ENCODE measurements at places on chromosomes 16 and 17.

DNA sequence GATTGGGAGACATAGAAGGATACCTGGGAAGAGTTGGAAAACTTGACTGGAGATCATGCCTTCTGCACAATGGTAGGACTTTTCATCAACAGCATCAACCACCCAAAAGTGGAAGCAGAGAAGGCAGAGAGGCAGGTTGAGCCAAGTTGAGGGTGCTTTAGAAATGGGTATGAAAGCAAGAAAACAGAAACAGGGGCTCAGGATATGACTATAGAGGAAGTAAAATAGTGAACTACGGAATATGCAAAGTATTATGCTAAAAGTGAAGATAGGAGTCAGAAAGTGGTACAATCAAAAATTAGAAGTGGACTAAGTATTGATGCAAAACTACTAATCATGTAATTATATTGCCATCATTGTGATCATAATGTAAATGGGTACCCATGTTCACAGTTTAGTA is 16.1 kb upstream of the ARHGAP44 start:
- no peak for DNase-seq

GRCh38 chr16:22206013-22206841 is at the start of gene EEF2K:
EEF2K (plus strand) TSS chr16:22206278; CDS start chr16:22225730, 19,452 bp downstream.
- DNase-seq, result peak; percentile 94

DNA sequence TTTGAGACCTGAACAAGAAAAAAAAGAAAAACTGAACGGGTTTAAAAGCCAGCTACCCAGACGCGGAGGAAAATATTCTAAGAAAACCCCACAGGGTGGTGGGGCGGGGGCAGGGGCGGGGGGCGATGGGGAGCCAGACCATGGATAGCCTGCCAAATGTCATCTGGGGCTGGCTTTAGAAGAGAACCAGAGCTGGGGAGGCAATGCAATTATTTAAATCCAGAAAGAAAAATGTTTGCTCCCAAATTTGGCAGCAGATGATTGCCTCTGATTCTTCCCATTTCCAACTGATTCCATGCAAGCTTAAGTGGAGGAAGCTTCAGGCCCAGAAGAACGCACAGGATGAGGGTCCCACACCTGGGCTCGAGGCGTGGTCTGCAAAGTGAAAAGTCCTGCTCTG is 34.8 kb downstream of the ZNF423 start:
- no peak for DNase-seq

GRCh38 chr16:50838165-50838564 is 96.3 kb downstream of the CYLD start:
- DNase-seq, result no peak

GRCh38 chr16:89256651-89257254 is 39.2 kb downstream of the ZNF778 start:
- no peak for DNase-seq

DNA sequence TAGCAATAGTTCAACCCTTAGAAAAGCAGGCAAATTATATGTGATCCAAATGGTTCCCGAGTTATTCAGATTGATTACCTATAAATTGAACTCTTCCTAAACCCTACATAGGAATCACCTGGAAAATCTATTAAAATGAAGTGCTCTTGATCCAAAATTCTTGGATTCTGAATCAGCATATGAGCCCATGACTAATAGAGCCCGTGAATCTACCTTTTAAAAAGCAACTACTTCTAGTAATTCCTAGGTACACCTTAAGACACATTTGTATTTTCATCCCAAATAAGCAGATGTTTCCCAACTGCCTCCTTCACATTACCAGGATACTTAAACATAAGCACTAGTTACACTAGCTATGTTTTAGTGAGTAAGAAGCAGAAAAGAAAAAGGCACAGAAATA is 1171.0 kb upstream of the GOT2 start:
- no peak for DNase-seq

DNA sequence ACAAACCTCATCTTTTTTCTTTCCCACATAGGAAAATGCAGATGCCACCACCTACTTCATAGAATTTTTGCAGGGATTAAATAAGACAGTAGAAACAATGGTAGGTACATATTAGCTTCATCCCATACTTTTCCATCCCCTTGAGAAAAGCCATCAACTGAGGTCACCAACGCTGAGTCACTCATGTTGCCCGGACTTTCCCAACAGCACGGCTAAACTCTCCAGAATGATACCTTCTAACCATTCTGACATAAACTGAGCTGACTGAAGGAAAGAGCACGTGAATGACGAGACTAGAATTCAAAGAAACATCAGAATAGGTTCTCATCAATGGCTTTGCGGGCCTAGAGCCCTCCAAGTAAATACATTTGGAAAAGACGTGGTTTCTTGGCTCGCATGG is 146.0 kb upstream of the RCVRN start:
- no peak for DNase-seq

- DNase-seq, result no peak
Measured at GRCh38 chr16:84312783-84313382, 18.2 kb downstream of the WFDC1 start.

DNA sequence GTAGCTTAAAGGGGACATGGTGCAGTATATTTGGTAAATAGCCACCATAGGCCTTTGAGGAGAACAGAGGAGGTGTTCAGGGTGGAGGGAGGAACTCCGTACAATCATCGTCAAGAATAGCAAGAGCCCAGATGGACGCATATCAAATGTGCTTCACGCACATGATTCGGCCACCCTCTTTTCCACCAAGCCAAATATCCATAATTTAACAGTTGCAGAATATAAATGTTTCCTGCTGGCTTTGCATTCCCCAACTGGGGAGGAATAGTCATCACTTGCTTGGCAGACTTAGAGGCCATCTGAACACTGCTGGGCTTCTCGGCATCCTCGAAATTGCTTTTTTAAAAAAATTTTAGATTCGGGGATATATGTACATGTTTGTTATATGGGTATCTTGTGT is 111.9 kb upstream of the ERCC4 start:
- DNase-seq, result no peak

DNA sequence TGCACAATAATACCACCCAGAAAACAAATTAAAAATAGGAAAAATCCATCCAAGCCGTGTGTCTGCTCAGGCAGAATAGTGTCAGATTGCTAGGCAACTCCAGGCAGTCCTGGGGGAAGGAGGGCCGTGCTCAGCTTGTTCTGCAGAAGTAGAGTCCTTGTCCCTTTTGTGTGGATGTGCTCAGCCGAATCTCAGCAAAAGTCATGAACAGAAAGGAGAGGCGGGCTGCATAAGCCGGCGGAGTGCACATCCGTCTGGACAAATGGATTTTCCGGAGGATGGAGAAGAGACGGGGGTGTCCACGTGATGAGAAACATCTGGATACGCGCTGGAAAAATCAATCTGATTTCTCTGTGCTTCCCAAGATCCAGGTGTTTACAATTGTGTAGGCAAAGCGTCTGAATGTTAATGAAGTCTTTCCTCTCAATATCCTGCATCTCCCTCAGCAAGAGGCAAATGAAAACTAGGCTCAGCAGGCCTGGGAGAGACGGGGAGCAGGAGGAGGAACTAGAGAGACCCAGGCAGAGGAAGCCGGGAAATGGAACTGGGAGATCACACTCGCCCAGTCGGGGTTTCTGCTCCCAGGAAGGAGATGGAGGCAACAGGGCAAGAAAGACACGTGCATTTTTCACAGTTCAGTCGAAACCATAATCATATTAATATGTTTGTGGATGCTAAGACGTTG is 7.7 kb upstream of the RBFOX3 start:
- DNase-seq, result no peak

DNA sequence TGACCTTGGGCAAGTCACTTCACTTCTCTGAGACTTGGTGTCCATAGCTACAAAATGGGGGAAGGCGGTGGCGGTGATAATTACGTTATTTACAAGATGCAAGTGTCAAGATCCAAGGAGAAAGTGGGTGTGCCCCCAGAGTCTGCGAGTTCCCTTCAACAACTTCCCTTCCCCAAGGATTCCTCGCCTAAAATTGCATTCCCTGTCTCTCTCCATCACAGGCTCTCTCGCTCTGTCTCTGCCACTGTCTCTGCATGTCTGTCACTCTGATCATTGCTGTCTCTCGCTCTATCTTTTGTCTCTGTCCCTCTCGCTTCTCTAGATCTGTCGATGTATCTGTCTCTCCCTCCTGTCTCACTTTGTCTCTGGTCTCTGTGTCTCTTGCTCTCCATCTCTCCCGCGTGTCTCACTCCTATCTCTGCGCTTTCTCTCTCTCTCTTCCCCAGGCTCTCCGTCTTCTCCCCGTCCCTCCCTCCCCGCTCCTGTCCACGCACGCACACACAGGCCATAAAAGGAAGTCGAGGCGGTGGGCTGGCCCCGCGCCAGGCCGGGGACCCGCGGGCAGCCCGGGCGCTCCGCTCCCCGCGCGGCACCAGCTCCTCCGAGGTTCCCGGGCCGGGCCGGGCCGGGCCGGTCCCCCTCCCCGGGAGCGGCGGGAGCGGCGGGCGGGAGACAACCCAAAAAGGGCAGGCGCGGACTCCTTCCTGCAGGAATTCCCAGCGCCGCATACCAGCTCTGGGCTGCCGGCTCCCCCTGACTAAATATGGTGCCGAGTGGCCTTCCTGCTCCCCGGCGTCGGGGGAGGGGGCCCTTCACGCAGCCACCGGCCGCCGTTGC is 1.1 kb upstream of the MYH11 start:
- no peak for DNase-seq

- DNase-seq, result no peak
Measured at GRCh38 chr16:56773532-56773931, 43.6 kb downstream of the NUP93 start.

DNA sequence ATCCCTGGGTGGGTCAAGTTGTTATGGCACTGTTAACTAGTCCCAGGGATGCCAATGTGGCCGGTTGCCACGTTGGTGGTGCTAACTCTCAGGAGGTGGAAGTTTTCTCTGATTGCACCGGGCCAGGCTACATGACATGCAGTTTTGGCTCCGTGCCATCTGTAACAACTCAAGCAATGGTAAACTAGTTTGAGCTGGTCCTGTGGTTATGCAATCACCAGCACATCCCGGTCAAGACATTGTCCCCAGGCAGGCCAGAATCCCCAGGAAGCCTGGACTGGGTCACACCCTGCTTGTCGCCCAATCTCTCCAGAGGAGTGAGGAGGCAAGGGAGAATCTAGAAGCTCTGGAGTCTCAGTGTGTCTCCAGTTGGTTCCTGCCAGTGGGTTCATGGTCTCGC is 10.1 kb upstream of the CCL17 start:
- DNase-seq, result no peak

GRCh38 chr16:50696126-50696525 is 2.7 kb downstream of the NOD2 start:
- no peak for DNase-seq

GRCh38 chr17:16428098-16428882 is 12.9 kb downstream of the TRPV2 start:
- no peak for DNase-seq

DNA sequence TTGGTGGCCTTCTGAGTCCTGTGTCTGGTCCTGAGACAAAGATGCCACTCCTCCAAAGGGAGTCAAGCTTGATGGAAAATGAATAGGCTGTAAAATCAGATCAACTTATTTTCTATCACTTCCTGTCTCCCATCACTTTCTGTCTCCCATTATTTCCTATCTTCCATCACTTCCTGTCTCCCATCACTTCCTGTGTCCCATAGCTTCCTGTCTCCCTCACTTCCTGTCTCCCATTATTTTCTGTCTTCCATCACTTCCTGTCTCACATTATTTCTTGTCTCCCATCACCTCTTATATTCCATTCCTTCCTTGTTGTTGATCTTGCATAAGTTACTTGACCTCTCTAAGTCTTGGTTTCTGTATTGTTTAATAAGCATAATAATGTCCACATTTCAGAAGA is 418.5 kb upstream of the EEF2KMT start:
- DNase-seq, result no peak

DNA sequence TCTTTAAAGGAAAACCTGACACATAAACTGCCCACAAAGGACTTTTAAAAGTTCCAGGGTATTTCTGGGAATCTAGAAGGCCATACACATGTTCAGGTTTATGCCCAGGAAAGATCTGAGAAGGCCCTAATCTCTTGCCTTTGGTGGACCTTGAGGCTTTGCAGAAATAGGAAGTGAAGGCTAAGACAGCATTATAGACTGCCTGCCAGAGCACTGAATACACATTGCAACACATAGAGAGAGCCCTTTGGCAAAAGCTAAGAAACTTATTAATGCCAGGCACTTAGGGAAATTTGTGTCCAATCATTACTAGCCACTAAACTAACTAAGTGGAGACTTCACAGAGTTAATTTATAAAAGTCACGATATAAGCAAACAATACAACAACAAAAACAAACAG is 70.4 kb downstream of the MMD start:
- no peak for DNase-seq

- DNase-seq, result no peak
Measured at GRCh38 chr16:85415196-85416090, 197.7 kb upstream of the GSE1 start.

DNA sequence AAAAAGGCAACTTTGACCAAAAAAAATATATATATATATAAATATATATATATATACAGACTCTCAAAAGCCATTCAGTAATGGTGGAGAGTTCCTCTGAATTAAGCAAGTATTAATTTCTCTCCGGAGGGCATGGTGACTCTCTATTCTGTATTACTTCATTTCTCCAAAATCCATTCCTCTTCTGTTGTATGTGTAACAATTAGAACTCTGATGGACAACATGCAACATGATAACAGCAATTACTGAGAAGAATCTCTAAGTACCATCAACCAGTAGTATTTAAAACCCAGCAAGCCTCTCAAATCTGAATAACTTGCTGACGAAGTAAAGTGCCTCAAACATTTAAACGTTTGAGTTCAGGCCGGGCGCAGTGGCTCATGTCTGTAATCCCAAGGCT is 2.3 kb downstream of the GRB2 start:
- no peak for DNase-seq

- DNase-seq, result peak; percentile 42
Measured at GRCh38 chr16:18969050-18969854, 14.5 kb upstream of the TMC7 start.

GRCh38 chr17:7884581-7885366 is 3.8 kb upstream of the CHD3 start:
- no peak for DNase-seq

GRCh38 chr17:73711184-73711583 is 66.9 kb upstream of the SDK2 start:
- no peak for DNase-seq

- DNase-seq, result no peak
Measured at GRCh38 chr17:34312080-34312479, 7.2 kb upstream of the CCL8 start.

GRCh38 chr17:42233994-42234393 is 39.7 kb upstream of the GHDC start:
- DNase-seq, result no peak

GRCh38 chr17:32940706-32941390 is 12.9 kb downstream of the TMEM98 start:
- DNase-seq, result no peak

- DNase-seq, result no peak
Measured at GRCh38 chr16:10219742-10220141, 37.5 kb upstream of the GRIN2A start.
